Activated CD4-positive, alpha-beta T cell treated with anti-CD3 and anti-CD28 coated beads, Interleukin-2, amount 50 U/mL, for 24 hours (primary cell): ENCODE measurements at places on chromosomes 16 and 17.

DNA sequence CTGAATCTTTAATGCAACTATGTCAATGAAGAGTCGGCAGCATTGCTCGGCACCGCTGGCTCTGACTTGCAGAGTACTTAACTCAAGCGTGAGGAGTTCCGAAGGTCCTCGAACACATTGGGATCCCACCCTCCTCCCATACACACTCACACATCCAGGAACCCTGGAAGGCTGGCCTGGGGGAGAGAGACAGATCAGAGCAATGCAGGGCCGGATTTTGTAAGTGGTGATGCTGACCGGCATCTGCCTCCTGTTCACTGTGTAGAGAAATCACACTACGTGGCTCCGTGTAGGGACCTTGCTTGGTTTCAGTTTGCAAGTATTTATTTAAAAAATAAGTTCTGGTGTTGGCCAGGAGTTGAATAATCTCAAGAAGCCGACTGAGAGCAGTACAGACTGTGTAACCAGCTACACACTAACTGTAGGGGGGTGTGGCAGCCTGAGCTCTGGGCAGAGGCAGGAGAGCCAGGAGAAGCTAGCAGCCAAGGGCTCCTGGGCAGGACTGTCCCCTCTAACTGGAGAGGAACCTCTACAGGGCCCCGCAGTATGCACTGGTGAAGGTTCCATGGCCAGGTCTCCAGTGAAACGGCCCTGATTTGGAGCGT, 190.2 kb upstream of the TNRC6C start:
- DNase-seq, result no peak

DNA sequence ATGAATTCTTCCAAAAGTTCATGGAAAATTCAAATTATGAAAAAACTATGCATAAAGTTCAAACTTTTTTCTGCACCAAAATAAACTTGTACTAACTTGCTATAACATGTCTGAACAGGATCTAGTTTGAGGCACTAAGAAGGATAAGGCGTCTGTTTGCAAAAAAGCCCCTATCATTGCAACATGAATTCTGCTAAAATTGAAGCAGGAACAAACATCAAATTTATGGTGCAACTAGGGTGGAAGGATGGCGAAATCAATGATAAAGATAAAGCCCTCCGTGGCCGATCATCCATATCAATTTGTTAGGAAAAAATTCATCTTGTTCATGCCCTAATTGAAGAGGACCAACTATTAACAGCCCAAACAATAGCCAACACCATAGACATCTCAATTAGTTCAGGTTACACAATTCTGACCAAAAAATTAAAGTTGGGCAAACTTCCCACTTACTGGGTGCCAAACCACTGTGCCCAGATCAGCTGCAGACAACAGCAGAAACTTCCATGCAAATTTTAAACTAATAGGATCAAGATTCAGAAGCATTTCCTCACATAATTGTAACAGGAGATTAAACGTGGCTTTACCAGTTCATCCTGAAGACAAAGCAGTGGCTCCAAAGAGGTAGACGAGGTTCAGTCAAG, 12.9 kb downstream of the IL21R start:
- DNase-seq, result no peak

DNA sequence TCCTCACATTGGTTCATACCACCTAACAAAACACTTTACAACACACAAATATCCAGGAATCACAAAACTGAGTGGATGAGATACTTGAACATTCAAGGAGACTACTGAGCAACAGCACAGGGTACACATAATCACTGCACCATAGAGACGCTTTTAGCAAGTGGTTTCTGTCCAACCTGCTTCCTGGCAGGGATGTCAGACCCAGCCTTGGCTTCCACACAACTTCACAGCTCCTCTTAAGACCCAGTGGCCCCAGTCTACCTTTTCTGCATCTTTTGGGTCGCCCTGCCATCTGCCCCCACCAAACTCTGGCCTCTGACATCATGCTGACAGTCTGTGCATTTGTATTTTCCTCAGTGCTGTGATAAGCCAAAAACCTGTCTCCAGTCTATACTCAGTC, 5.9 kb upstream of the CORO6 start:
- no peak for DNase-seq

DNA sequence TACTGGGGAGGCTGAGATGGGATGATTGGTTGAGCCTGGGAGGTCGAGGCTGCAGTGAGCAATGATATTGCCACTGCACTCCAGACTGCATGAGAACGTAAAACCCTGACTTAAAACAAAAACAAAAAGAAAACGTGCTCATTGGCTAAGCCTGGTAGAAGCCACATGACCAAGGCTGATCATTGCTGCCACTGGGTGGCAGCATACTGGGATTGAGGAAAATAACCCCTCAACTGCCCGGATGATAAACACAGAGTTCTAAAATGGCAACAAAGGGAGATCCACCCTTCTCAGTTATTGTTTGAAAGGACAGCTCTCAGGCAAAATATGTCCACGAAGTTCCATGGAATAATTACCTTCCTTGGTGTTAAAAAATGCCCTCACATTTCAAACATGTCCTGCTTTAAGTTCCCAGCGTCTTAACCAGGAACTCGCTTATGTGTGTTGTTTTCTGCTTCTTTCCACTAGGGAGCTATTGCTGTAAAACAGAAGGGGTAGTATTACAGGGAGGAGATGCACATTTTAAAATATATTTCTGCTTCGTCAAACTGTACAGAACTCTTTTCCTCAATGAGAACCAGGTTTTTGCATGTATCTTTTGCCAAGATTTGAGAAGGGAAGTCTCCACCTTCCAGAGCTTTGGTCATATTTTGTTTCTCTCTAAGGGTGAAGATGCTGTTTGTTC, 675.3 kb downstream of the MAF start:
- no peak for DNase-seq

DNA sequence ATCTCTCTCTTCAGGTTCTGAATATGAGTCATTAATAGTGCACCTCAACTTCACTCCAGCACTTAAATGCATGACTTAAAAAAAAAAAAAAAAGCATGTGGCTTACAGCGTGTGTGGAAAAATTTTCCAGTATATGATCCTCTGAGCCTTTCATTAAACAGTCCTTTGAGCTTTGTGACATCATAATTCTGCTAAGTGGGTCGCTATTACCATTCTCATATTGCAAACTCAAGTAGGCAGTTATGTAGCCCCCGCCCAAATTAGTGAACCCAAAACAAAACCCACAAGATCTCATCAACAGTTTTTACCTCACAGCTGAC, 672 bp downstream of the CMTR2 start:
- no peak for DNase-seq

DNA sequence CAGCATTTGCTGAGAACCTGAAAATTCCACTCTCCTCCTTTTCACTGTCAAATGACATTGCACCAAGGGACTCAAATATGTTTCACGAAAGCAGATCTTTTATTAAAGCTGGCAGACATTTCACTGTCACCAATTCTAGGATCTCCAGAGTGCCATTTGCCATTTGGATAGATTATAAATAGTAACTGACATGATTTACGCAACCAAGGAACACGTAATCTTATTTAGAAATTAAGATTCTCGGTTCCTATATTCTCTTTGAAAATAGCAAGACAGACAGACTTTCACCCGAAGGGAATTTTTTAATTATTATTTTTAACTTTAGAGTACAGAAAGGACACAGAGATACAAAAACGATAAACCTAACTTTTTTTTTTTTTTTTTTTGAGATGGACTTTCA, 49.6 kb downstream of the ANKFY1 start:
- no peak for DNase-seq

DNA sequence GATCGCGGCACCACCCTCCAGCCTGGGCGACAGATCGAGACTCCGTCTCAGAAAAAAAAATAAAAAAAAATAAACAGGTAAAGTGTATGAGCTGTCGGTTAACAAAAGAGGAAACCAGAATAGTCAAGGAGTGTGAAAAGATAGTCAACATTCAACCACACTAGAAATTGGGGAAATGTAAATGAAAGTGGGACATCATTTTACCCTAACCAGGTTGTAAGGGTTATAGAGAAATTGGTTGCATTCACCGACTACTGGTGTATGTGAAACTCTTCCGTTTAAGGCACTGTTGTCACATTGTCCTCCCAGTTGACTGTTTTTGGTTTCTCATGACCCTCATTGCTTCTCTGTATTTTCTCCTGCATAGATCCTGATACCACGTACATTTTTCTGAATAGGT, 62.8 kb downstream of the RABEP1 start:
- no peak for DNase-seq

DNA sequence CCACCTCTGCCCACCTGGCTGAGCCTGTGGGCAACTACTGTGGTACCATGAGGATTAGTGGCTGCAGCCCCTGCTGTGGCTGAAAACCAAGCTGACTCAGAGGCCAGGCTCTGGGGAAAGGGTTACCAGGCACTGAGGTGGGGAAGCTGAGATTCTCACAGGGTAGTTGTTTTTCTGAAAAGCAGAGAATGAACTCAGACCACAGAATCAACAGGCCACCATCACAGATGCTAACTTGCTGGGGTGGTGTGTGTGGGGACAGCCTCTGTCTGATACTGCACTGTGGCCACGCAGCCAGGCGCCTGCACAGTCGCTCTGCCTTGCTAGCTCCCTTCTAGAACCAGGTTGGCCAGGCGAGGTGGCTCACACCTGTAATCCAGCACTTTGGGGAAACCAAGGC, 28.8 kb downstream of the NPLOC4 start:
- no peak for DNase-seq

DNA sequence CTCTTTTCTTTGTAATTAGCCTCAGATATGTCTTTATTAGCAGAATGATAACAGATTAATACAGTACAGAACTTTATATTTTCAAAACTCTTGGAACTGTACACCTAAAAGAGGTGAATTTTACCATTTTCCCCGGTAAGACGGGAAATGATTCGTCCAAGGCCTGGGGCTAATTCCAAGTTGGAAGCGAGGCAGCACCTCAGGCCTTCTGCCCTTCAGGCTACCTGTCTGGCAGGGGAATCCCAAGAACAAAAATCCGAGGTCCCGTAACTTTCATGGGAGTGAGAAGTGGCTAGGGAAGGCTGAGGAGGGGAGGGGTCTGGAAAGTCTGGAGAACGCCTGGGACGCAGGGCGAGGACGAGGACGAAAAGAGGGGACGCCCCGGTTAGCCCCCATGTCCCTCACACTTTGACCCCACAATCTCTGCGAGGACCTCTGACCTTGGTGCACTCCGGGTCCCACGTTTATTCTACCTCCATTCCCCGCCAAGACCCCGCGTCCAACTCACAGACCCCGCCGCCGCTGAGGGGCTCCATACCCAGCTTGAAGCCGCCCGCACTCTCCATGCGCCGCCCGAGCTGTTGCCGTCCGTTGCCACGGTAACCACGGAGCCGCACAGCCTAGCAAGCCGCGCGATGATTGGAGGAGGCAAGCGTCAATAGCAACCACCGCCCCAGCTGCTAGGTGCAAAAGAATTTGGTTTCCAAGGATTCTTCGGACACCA, at the start of gene HYDIN:
TSS of gene HYDIN (minus strand) at position 601 of the 724 bp plus-strand sequence. CDS start 43,827 bp downstream, outside the sequence.
- no peak for DNase-seq

DNA sequence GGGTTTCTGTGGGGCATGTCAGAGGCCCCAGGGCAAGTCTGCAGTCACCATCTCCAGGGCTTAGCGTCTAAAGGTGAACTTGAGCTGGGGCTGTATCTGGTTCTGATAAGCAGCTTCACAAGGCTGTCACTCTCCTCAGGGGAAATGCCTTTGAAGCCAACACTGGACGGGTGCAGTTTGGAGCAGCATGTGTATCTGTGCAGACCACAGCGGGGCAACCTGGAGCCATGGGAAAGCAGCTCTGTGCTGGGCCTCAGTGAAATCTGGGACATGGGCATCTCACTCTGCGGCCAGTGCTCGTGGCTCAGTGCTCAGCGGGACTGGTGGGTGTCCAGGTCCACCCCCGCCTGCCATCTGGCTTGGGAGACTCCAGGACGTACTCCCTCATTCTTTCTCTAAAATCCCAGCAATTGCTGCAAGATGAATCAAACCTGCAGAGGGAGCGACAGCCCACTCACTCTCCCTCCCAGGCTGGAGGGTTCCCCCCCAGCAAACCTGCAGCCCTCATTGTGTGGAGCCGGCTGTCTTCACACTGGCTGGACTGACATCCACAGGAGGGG, 63.5 kb downstream of the PRMT7 start:
- no peak for DNase-seq

DNA sequence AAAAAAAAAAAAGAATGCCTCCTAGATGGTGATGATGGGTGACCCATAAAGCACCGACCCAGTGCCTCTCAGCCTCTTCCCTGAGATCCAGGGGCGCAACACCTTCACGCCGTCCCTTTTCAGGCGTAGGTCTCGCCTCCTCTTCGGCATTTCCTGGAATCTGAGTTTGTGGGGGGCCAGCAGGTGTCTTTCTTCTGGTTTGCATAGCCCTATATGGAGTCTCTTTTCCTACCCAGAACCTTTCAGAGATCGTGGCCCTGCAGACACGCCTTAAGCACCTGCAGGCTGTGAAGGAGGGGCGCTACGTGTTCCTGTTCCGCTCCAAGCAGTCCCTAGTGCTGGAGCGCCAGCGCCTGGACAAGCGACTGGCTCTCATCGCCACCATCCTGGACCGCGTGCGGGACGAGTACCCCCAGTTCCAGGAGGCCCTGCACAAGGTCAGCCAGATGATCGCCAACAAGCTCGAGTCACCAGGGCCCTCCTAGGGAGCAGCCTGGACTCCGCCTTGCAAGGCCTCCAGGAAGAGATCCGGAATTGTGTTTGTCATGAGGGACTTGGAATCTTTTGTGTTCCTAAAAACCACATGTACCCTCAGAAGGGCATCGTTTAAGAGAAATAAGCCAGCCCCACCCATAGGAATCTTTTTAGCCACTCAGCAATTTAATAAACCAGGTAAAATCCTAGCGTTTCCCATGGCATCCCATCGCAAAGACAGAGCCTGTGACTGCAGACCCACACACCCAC, 1.9 kb upstream of the GAA start:
- DNase-seq, result no peak
